Germinal center (tissue), 1 donor: ENCODE measurements at places on chromosomes 4 and X.
A peak's percentile ranks its signal among the peaks of the same experiment; 100 is the strongest.

GRCh38 chr4:89739311-89739988 lies 97.5 kb downstream of the SNCA start:
- no peak for DNase-seq

DNA sequence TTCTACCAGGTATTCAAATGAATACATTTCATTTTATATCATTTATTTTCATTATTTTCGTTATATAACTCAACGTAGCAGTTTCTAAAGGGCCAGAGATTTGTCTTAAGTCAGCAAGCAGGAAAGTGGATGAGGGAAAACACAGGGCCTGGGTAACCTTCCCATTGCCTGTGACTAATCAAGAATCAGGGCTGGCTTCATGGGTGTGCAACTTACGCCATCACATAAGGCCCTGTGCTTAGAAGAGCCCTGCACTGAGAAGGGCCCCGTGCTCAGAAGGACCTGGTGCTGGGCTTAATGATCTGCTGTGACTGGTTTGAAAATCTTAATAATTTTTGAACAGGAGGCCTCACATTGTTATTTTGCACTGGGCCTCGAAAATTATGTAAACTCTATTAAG lies 65.4 kb upstream of the FAM9C start:
- DNase-seq = no peak

GRCh38 chr4:73916172-73916925 lies 47.2 kb downstream of the CXCL1 start:
- no peak for DNase-seq

DNA sequence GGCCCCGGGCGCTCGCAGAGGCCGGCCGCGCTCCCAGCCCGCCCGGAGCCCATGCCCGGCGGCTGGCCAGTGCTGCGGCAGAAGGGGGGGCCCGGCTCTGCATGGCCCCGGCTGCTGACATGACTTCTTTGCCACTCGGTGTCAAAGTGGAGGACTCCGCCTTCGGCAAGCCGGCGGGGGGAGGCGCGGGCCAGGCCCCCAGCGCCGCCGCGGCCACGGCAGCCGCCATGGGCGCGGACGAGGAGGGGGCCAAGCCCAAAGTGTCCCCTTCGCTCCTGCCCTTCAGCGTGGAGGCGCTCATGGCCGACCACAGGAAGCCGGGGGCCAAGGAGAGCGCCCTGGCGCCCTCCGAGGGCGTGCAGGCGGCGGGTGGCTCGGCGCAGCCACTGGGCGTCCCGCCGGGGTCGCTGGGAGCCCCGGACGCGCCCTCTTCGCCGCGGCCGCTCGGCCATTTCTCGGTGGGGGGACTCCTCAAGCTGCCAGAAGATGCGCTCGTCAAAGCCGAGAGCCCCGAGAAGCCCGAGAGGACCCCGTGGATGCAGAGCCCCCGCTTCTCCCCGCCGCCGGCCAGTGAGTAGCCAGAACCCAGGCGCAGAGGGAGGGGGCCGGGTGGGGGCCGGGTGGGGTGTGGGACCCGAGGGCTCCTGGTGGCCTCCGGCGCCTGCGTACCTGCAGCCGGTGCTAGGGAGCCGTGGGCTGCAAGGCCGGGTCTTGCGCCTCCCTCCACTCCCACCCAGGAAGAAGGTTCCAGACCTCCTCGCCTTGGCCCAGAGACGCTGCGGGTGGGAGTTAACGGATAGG lies 534 bp downstream of the MSX1 start:
- no peak for DNase-seq

- DNase-seq = no peak
Observed at GRCh38 chr4:184959786-184960185, 58.5 kb upstream of the HELT start.

DNA sequence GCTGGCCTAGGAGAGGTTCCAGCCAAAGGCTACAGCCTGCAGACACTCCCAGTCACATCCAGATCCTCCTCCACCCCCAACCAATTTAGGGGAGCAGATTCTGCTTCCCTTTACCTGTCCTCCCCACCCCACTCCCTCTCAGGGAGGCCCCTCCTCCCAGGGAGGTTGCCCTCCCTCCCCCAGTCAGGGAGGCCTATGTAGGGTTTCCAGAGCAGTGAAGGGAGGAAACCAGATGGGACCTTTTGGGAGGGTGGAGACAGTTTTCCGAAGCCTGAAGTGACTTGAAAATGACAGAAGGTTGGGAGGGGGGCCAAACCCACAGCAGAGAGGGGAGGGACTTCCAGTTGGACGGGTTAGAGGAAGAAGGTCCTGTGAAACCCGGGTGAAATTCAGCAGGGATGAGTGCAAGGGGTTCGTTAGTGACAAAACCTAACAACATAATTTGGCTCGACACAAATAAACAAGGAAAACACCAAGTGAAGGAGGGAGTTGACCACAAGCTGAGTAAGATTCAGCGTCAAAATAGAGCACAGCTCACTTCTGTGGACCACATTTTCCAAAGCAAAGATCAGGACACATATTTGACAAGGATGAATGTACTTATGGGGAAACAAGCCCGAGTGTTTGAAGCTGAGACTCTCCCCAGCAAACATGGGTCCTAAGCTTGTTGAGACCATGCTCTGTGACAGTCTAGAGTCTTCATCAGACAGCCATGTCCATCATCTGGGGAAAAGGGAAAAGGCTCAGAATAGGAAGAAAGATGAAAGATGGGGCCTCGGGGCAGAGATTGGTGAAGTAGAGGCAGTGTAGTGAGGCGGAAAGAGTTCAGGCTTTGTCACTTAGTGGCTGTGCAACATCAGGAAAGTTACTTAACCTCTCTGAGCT lies 46.4 kb downstream of the PRPS1 start:
- peak; percentile 14 for DNase-seq

- DNase-seq = no peak
Observed at GRCh38 chr4:20778896-20779295, 78.6 kb downstream of the PACRGL start.

- no peak for DNase-seq
Observed at GRCh38 chr4:76160355-76160754, 12.2 kb upstream of the NUP54 start.

GRCh38 chrX:96713303-96713702 lies 28.7 kb downstream of the DIAPH2 start:
- DNase-seq = no peak

DNA sequence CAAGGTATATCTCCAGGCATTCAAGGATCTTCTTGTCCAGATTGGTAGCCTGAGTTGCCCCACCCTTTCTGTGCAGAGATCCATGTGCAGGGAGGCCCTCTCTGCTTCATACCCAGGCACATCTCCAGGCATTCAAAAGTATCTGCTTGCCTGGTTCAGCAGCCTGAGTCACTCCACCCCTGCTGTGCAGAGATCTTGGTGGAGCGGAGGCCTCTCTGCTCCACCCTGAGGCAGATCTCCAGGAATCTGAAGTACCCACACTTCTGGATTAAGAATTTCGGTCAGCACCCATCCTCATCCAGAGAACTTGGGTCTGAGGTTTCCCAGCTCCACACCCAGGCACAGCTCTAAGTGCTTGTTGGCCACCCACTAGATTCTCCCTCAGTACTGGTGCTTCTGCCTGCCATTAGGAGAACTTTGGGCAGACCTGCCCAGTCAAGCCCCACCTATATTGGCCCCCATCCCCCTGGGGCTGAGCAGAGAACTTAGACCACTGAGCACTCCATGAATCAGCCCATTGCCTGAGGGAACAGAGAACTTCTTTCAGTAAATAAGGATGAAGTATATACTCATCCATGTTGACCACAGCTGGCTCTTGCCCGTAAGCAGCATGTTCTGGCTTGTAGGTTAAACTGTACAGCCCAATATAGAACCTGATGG lies 199.5 kb upstream of the ZCCHC13 start:
- no peak for DNase-seq

DNA sequence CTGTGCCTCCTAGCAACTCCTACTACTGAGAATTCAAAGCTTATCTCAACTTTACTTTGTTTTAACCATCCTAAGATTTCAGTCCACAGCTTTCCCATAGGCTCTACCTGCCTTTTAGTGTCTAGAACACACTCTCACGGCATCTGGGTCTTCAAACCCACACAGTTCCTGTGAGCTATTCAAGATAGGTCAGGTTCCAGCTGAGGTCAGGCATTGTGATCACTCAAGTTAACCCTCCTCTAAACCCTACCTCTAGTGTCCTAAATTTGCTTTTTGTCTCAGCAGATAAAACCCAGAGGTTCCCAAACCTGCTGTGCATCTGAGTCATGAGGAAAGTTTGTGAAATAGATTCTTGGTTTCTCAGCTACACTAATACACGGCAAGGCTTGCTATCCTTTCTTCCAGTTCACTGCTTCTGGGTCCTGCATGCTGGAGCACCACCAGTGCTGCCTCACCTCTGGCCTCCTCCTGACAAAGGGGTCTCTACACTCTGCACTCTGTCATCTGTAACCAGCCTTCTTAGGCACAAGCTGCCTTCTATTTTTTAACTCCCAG lies 324.6 kb upstream of the MAGEB2 start:
- DNase-seq = no peak

GRCh38 chr4:78168029-78168428 lies 110.9 kb downstream of the FRAS1 start:
- DNase-seq = no peak

GRCh38 chr4:6153874-6154273 lies 46.5 kb downstream of the JAKMIP1 start:
- DNase-seq = no peak

- DNase-seq = no peak
Observed at GRCh38 chr4:123398853-123399626, 2.4 kb downstream of the SPRY1 start.

GRCh38 chr4:118221227-118221800 lies 131.5 kb downstream of the PRSS12 start:
- no peak for DNase-seq

- no peak for DNase-seq
Observed at GRCh38 chr4:161132715-161133425, 1030.9 kb downstream of the FSTL5 start.

DNA sequence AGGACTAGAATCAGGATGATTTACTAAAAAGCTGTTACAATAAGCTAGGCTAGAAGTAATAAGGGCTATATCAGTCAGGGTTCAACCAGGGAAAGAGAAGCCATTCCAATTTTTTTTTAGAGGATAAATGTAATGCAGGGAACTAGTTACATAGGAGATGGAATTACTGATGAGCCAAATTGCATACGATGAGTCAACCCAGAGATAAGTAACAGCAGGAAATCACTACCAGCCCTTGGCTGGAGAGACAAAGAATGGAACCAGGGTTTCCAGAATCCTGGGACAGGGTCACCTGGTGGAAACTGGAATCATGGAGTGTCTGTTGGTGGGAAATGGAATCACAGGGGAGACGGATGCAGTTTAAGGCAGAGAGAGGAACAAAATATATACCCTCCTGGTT lies 13.1 kb upstream of the MAGEA4 start:
- DNase-seq = no peak

DNA sequence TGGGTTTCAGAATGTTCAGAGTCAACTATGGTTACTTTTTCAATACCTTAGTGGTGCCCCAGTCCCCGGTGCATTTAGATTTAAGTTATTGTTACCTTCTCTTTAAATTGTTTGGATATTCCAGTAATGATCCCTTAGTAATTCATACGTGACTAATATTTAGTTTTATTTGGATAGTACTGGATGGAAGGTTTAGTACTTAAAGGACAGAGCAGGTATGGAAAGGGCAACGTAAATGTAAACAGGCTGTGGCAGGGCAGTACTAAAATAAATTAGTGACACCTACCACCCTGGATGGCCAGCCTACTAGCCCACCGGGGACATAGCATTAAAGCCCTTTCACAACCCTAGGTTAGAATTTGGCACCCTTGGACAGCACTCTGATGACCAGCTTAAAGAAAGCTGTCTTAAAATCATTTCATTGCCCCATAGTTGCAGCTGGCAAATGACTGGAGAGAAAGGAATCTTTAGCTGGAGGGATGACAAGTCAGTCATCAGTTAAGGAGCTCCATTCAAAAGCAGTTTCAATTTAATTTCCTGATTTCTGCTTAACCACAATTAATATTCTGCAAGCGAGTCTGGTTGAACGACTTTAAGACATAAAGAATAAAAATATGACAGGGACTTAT lies 16.4 kb downstream of the PLP1 start:
- no peak for DNase-seq

GRCh38 chr4:168575473-168575872 lies 78.6 kb downstream of the PALLD start:
- no peak for DNase-seq
